Nephron progenitor cell (in vitro differentiated cells): ENCODE measurements at places on chromosomes 6 and 20.

- no peak for DNase-seq
Observed at GRCh38 chr6:4707011-4707410, 69.2 kb upstream of the CDYL start.

- no peak for DNase-seq
Observed at GRCh38 chr20:47654370-47654769, 130.9 kb downstream of the SULF2 start.

- DNase-seq = no peak
Observed at GRCh38 chr20:4876301-4876700, 125.0 kb downstream of the SLC23A2 start.

DNA sequence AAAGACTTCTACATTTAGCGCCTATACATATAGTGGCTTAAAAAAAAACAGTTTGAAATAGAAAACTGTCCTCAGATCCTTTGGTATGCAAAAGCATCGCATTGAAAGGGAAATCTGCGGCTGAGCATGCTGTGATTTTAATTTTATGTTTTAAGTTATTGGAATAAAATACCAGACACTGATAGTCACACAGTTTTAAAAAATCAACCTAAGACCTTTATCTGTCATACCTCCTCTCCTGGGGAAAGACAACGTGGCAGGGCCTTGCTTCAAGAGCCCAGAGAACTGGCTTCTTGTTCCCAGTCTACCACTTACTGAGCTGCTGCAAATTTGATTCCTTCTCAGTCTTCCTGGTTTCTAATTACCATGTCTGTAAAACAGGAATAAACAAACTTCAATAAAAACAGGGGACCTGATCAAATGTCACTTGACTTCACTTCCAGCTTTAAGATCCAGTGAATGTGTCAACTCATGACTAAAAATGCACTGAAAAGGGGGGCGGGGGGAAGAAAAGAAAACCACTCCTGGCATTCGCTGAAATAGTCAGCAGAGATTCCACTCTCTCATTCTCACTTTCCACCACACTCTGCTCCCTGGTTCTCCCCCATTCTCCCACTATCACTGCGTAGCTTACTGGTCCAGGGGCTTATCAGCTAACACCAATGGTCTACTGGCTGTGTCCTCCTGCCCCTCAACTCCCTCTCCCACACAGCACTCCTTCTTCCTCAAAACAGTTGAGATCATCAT, 494.7 kb upstream of the MARCKS start:
- DNase-seq = peak; percentile 7

DNA sequence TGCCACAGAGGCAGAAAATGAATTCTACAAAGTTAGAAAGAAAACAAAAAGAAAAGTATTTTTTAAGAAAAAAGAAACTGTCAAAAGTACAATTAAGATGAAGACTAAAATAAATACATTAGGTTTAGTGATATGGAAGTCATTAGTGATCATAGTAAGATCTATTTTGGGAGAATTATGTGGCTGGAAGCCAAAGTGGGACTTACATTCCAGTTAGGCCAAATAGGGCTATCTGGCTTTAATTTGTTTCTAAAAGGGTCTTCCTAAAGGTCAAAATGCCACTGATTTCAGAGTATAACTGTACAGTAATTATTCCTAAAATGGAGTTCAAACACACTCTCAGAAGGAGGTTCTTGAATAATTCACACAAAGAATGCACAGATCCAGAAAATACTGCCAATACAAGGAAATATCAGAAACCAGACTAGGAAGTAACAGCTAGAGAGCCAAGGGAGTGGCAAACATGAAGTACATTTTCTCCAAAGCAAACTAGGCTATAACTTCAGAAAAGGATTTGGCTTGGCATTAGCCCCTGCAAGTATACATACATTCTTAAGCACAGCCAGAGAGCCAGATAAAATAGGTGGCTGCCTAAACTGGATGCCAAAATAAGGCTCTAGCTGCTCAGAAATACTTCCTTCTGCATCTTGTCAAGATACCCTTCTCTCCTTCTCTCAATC, 45.3 kb downstream of the PDSS2 start:
- no peak for DNase-seq

GRCh38 chr20:56967916-56968315, 298.5 kb downstream of the BMP7 start:
- DNase-seq = no peak

DNA sequence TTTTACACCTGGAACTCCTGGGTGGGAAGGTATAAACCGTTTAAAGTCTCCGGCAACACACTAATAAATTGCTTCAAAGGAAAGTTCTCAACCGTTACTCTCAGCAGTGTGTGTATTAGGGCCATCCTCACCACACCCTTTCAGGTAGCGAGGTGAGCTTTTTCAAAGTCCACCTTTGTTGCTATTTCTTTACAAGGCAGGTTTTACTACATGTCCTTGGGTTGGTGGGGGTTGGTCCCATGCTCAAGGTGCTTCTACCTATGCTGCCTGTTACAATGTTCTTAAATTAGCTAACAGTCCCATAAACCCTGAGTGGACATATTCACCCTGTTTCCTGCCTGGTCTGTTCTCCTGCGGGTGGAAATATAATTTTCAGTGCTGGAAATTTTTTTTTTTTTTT, 13.2 kb upstream of the OSER1 start:
- DNase-seq = no peak

DNA sequence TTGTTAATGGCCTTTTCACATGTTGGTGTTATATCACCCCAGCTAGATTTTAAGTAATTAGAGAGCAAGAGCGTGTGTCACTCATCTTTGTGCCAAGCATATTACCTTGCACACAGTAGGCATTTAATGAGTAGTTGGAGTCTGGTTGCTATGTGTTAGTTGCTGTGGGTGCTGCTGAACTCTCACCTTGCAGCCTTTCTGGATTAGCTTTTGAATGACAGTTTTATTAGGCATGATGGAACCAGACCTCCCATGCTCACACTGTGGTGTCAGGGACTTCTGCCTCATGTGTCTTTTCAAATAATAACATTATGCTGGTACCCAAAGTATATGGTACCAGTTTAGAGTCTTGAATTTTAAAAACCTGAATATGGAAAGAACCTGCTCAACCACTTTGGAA, 55.9 kb downstream of the TRAF3IP2 start:
- DNase-seq = no peak

DNA sequence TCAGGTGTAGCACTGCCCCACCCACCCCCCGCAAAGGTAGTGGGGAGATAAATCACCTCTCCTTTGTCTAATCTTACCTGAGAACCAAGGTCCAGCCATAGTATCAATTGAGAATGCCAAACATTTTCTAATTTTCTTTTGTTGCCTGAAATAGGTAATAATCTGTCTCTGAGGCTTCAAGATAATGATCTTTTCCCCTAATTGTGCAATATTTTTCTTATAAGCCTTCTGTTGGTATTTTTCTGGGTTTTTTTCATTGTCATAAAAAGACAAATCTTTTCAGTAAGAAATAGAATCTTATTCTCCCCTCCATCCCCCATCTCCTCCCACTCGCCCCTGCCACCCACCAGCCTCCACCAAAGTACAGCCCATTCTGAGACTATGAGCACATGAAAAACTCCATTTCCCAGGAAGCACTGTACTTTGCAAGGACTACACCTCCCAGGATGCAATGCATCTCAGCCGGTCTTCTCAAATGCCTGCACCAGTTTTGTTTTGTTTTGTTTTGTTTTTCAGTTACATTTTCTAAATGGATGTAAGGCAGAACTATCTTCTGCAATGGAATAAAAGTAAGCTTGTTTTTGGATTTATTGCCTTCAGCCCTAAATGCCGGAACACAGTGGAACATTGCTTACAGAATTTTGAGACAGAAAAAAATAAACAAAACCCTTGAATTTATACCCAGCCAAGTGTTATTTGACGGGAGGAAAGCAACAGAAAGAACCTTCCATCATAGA, 268.0 kb downstream of the TFAP2A start:
- peak; percentile 7 for DNase-seq

GRCh38 chr6:155510879-155511278, 55.2 kb upstream of the NOX3 start:
- DNase-seq = no peak

GRCh38 chr6:37372116-37372515, 18.3 kb downstream of the RNF8 start:
- no peak for DNase-seq

DNA sequence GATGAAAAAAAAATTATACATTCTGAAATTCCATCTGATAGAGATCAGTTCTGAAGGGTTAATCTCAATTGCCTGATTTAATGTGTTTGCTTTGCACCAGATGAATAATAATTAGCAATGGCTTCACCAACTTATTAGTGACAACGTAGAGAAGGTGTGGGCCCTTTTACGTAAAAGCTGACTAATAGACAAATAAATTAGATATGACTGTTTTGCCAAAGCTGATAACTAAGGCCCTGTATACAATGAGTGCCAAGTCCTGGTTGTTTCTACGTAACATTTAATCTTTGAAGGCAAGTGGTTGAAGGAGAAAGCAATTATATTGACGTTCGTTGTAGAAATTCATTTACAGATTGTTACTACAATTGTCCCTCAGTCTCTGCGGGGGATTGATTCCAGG, 10.8 kb downstream of the SGK1 start:
- no peak for DNase-seq

DNA sequence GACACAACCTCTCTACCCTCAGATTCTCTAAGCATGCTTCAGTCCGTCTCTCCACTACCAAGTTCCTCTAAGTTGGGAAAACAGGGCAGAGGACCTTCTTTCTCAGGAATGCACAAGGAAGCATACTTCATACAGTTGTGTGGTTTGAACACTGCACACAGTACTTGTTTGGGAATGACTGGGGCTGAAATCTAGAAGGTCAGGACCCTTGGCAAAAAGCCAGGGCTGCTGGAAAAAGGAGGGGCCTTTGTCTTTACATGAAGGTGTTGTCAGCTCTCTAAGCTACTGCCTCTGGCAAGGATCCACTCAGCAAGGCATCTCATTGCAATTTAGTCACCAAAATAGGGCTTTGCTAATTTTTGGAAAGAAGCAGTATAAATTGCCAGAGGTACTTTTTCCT, 20.7 kb upstream of the HEY2 start:
- DNase-seq = no peak

GRCh38 chr6:24504287-24504648, 9.5 kb downstream of the ALDH5A1 start:
- DNase-seq = no peak

GRCh38 chr6:158039571-158040050, 57.9 kb downstream of the SYNJ2 start:
- no peak for DNase-seq

DNA sequence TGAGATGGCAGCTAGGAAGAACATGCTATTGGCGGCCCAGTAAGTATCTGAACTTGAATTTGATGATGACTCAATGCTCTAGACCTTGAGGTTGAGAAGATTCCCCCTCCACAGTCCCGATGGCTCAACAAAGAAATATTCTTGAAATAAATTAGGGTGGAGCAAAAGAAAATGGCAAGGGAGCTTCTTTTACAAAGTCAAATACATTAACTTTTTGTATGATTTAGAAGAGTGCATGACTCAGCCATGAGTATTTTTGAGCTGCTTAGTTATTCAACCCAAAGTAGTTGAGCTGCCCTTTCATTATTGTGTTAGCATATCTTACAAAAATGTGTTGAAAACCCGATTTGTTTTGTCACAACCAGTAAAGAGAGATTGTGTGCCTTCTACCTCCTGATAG, 7.6 kb downstream of the TFAP2C start:
- DNase-seq = no peak

- no peak for DNase-seq
Observed at GRCh38 chr6:16978686-16979085, 123.2 kb upstream of the STMND1 start.

DNA sequence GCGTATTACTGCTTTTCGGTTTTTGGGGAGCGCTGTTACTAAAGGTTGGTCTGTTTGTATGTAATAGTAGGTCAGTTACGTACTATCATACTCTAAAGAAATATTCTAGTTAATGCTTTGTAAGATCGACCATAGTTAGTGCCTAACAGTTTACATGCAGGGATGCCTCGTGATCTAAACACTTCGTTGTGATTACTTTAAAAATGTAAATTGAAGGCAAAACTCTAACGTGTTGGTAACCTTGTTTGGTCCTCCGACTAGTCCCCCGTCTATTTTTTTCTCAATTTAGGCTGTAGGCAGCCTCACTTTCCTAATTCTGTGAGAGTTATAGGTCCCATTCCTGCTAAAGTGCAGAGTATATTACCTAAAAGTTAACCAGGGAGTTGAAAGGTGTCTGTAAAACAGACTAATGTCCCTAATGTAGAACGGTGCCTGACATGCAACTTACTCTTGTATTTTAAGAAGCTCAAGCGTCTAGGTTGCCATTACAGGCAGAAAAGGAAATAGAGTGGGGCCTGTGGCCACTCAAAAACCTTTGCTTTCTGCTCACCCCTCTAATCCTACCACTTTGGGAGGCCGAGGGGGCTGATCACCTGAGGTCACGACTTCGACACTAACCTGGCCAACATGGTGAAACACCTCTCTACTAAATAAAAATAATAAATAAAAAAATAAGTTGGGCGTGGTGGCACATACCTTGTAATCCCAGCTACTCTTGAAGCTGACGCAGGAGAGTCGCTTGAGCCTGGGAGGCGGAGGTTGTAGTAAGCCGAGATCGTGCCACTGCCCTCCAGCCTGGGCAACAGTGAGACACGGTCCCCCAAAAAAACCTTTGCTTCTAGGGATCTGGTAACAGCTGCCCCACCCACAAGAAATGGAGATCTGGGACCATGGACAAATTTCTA, 37.8 kb downstream of the HFE start:
- DNase-seq = no peak

GRCh38 chr6:158290659-158291058, 21.6 kb upstream of the TULP4 start:
- no peak for DNase-seq

DNA sequence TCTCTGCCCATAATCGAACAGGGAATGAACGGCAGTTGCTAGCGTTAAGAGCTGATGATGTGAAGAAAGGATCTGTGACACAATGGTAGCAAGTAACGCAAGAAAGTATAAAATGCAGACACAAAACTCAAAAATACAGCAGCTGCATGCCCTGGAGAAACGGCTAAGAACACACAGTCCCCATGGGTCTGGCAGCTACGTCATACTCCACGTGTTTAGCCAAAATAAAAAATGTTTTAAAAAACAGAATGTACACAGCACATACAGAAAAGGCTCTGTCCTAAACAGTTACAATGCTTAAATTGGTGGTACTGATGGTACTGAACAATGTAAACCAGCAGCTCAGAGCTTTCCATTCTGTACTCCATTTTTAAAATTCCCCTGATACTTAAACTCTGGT, 34.4 kb downstream of the HUS1B start:
- DNase-seq = no peak

DNA sequence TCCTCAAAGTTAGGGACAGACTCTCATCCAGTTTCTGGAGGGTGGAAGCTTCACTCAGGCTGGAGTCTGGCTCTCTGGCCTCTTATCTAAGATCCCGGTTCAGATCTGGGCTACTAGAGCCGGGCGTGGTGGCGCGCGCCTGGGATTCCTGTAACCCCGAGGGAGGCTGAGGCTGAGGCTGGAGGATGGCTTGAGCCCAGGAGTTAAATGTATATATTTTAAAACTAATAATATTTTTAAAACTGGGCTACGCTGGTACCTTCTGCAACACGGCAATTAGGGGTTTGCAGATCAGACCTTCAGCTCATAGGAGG, 710 bp upstream of the ZNF343 start:
- peak; percentile 34 for DNase-seq

DNA sequence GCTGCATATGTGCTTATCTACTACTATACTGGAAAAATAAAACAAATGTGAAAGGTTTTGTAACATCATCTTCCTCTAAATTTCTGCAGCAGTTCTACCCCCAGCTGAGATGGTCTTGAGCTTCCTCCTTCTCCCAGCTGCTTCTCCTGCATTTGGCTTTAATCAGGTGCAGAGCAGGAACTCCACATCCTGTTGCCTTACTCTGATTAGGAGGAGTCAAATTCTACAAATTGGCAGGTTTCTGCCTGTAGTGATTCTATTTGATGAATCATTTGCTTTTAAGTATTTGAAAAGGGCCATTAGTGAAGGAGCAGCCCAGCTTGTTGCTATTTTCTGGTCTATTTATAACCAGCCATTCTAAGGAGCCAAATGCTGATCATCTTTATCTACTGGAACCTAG, 224.5 kb downstream of the GMDS start:
- no peak for DNase-seq
